Activated CD4-positive, alpha-beta T cell treated with anti-CD3 and anti-CD28 coated beads for 4 hours (primary cell): ENCODE measurements at places on chromosomes 16 and 17.

DNA sequence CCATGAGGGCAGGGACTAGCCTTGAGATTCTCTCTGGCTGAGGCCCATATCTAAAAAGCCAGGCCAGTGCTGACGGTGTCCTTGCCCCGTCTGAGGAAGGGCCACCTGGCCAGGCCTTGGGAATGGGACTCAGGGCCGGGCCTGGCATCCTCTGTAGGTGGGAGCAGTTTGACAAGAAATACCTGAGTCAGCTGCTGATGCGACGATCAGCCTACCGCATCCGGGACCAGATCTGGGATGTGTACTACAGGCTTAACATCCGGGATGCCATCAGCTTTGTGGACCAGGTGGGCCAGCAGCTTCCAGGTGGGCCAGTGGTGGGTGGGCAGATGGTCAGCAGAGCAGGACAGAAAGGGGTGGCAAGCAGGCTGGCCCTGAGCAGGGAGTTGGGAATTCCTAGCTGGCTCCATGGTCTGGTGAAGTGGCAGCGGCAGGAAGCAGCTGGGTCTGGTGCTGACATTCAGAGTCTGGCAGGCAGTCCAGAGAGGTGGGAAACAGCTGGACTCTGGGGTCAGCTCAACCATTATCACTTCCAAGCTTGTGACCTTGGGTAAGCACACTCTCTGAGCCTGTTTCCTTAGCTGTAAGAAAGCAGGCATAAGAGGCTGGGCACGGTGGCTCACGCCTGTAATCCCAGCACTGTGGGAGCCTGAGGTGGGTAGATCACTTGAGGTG lies 9.5 kb downstream of the SLC9A5 start:
- DNase-seq = no peak

- peak; percentile 4 for DNase-seq
Measured at GRCh38 chr17:65243838-65244625, 106.9 kb downstream of the RGS9 start.

GRCh38 chr16:30040221-30040620 lies 9.2 kb upstream of the TLCD3B start:
- no peak for DNase-seq

- DNase-seq = no peak
Measured at GRCh38 chr17:64166876-64167275, 36.9 kb upstream of the ERN1 start.

GRCh38 chr17:3763777-3764170 lies 37.2 kb downstream of the ITGAE start:
- no peak for DNase-seq

- no peak for DNase-seq
Measured at GRCh38 chr17:75734674-75735294, 13.5 kb downstream of the ITGB4 start.

DNA sequence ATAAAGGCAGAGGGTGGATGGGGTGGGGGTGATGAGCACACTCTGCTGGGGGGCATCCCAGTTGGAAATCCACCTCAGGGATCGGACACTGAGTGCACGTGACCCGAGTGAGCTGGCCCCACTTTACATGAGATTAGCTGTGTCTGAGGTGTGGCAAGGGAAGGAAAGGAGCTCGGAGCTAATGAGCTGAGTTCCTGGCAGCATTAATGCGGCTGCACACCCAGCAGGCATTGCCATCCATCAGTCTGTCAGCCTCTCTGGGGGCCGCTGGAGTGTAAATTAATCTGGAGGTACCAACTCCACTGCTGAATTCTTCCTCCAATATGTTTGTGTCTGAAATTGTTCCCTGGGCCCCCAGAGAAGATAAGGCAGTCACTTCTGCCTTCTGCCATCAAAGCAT lies 65.5 kb downstream of the HS3ST2 start:
- DNase-seq = no peak

- DNase-seq = no peak
Measured at GRCh38 chr17:82752371-82753200, 721 bp downstream of the TBCD start.

DNA sequence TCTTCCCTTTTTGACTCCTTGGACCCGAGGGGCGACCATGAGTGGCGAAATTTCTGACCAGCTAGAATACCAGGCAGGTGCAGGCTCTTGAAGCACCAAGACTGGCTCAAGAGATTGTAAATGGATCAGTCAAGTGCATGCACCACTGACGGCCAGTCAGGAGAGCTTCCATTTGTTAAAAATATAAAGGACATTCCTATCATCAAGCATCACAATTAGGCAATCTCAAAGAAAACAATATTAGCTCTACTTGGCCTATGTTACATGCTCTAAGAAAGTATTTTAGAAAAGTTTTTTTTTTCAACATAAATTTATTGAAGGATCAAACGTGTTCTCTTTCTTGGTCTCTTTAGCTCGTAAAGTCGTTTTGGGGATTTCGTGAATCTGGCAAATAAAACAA lies 1.5 kb upstream of the PRKCA start:
- no peak for DNase-seq

GRCh38 chr16:22369221-22369811 lies 5.1 kb downstream of the CDR2 start:
- DNase-seq = no peak

DNA sequence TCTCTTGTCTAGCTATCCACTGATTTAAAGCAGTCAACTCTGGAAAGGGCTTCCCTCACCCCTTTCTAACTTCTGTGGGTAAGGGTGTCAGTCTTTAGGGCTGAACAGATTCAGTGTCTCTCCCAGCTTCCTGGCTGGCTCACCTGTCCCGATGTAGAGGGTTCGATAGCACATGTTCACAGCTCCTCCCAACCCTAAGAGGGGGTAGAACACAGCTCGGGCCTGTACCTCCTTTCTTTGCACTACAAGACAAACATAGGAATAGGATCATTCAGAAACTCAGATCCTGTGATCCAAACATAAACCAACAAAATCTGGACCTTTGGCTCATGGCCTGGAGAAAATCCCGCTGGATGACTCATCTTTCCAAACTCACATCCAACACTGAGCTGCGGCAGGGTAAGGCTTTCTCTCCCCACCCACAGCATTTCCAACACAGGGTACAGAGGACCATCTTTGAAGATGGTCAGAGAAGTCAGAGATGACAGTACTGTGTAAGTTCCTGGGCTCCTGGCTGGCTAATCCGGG lies 5.8 kb upstream of the DHRS13 start:
- DNase-seq = no peak

DNA sequence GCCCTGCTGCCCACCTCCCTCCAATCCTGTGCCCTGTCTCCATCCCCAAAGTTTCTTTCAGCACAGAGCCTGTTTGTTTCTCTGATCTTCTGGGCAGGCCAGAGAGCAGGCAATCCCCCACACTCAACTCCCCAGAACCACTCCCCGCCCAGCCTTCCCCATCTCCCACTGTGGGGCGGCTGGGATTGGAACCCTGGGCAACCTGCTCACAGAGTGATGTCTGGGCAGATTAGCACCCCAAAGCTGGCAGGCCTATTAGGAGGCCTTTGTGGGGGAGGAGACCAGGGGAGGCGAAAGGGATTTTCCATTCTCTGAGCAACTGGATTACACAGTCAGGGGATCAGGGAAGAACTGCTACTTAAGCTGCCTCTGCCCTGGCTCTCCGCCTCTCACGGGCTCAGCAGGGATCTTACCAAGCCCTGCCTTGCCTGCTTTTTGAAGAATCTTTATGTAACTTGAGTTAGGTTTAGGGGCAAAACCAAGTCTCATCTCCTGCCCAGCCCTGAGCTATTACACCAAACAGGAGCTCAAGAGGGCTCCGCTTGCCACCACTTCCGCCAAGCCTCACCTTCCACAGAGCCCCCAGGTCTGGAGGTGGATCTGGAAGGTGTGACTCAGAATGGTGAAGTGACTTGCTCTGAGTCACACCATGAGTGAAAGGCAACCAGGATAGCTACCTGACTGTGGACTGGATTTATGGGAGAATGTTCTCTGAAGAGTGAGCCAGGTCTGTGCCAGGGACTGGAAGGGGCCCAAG lies 16.0 kb upstream of the LHX1 start:
- peak; percentile 59 for DNase-seq

DNA sequence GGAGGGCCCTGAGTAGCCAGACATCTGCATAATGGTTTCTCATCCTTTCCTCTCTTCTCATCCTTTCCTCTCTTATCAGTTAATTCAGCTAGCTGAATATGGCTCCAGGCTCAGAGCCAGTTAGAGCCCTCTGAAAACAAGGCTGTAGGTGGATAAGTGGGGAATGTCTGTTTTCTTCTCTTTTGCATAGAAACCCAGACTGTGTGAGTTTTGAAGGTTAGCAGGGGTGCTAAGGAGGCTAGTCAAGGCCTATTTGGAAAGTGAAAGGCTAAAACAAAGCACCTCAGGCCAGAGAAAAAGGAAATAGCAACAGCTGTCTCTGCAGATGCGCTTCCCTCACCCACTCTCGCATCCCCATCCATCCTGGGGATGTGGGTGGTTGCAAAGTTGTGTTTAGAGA lies 420.9 kb downstream of the SHISA9 start:
- DNase-seq = no peak

DNA sequence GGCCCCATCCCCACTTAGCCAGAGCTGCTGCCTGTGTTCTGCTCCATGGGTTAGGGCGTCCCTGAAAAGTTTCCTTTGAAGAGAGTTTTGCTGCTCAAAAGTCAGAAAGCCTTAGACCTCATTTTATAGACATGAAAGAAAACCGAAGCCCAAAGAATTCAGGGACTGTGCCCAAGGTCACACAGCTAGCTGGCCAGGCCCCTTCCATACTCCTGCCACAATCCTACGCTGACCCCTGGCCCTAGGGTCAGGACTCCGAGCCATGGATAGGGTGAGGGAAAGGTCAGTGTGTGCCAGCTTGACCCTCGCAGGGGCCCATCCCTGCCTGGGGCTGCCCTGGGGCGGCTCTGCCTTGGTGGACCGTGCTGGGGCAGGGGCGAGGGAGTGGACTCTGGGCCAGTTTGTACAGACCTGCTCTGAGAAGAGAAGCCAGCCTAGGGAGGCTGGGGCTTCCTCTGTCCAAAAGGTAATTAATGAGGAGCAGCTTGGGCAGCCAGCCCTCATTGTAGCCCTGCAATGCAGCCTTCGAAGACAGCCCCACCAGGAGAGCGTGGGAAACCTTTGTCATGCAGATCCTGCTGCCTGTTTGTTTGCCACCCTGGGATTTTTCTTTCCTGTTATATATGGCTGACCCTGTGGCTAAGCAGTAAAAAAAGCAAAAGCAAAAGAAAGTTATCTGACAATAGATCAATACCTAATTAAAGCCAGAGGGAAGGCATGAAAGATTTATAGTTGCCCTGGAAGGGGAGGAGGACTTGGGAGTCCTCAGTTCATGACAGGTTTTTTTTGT lies 37.4 kb downstream of the RHBDL3 start:
- DNase-seq = no peak

DNA sequence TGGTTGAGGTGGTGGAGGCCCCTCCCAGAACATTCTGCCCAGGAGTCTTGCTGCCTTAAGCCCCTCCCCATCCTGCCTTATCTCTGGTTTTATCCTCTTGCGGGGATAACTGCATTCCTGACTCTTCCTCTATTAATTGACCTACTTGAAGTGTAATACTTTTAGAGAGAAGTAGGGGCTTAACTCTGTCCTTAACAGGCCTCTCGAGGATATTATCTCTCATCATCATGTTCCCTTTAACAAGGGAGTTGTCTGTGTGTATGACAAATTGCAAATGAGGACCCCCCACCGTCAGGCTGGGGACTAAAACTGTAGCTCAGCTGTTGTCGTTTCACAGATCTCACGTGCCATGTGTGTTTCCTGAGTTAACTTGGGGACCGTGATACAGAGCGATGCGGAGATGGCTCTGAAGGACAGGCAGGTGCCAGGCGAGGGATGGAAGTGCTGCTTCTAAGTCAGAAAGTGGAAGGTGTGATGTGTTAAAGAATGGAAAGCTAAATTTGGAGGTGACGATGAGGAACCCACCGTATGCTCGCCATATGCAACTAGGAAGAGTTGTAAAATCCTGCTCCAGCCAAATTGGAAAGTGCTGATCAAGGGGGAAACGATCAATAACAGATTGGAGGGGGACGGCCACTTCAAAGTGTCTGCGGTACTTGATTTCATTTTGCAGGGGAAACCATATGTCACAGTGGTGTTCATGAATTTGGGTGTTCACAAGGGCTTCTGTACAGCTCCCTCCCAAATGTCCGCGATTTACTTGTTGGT lies 106.3 kb downstream of the RPTOR start:
- DNase-seq = no peak

- no peak for DNase-seq
Measured at GRCh38 chr17:7588553-7589203, 1.2 kb downstream of the SOX15 start.

GRCh38 chr17:73336408-73337329 lies 24.9 kb upstream of the CDC42EP4 start:
- no peak for DNase-seq

- peak; percentile 36 for DNase-seq
Measured at GRCh38 chr17:28949185-28950016, 1.9 kb downstream of the PHF12 start.

DNA sequence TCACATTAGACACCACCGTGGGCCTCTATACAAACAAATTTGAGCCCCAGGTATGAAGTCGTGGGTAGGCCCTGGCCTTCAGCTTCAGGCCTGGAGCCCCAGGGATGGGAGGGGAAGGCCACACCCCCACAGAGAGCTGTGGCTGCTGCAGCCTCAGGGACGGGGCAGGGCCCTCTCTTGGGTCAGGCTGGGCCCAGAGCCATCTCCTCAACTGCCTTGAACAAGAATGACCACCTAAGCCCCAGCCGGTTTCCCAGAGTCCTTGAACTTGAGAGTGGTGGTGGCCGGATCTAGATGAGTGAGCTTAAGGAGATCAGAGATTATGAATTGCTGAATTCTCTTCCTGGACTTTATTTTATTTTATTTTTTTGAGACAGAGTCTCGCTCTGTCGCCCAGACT lies 18.6 kb downstream of the SCNN1B start:
- DNase-seq = no peak

DNA sequence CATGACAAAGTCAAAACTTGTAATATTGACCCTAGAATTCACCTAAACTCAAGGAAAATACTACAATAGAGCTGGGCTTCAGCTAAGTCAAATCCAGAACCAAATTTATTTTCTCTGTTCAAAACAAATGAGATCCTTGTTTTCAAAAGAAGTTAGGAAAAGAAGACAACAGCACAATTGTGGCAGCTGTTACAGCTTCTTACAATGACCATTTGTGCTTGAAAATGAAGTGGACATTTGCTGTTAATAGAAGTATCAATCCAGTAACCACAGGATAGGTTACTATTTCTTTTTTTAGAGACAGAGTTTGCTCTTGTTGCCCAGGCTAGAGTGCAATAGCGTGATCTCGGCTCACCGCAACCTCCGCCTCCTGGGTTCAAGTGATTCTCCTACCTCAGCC lies 44.4 kb downstream of the APPBP2 start:
- no peak for DNase-seq

DNA sequence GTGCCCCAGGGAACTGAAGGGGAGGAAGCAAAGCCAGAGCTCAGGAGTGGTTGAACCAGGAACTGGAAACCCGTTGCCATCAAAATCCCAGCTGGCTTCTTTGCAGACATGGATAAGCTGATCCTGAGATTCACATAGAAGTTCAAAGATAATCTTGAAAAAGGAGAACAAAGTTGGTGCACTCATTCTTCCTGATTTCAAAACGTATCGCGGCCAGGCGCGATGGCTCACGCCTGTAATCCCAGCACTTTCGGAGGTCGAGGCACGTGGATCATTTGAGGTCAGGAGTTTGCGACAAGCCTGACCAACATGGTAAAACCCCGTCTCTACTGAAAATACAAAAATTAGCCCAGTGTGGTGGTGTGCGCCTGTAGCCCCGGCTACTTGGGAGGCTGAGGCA lies 7.1 kb downstream of the RAP1GAP2 start:
- no peak for DNase-seq
